ENCODE measurements at places on chromosomes 3 and 15.
A peak's percentile ranks its signal among the peaks of the same experiment; 100 is the strongest.

DNA sequence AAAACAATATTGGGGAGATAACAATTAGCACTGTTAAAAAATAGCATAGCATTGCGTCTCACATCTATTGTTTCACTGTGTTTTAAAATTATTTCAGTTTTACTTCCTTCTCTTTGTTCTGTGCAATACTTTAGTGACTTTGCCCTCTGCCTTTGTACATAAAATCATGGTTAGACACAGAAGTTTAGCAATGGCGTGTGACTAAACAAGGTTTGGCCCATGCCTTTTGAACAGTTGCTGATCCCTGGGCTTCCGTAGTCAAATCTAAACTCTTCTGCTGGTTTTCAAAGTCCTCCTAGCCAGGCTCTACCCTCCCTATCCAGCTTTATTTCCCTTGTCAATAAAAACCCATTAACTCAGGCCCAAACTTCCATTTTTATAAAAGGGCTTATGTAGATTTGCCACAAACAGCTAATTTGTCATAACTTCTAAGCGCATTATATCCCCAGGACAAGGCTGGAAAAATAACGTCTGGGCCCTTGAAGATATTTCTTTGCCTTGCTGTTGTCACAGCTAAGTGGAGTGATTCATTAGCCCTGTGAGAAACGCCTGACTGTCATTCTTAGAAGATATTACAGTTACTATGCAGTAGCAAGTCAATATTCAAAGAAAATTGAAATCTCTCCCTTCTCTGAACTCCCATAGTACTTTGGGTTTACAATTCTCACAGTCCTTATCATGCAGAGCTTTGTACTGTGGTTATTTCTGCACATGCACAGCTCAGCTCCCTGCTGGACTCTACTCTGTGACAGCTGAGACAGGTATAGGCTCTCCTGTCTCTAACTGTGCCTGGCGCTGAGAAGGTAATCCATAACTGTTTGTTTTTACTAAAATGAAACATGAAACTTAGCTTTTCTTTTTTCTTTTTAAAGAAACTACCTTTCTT lies 123.4 kb upstream of the SLC24A5 start:
- DNase-seq: no peak

DNA sequence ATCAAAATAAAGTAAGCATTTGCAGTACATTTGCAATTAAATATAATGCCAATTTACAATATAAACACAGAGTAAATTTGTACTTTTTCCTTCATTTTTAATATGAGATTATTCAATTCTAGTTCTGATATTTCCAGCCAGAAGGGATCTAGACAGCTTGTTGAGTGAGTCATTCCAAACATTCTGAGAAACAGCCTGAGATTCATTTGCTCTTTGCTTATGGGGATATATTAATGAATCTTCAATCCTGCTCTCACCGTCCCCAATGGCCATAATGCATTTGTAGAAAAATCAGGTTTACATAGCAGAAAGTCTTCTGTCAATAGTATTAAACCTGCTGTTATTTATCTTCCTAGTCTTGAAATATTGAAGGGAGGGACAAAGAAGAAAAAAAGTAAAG lies 554.2 kb downstream of the TUSC7 start:
- DNase-seq: no peak

DNA sequence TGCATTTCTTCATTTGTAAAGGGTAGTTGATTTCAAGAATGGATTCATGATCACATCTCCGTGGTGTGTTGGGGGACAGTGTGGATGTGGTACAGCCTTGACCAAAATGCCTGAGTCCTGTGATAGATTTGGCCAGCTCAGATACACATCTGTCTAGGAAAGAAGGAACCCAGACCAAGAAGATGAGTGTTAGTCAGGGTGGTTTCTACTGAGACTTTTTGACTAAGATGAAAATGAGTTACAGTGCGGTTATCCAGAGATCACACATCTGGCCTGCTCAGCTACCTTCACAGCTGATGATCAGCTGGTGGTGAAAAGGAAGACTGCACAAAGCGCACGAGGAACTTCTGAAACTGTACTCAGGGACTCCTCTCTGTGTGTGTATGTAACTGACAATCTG lies 68.0 kb downstream of the FNDC3B start:
- no peak for DNase-seq

DNA sequence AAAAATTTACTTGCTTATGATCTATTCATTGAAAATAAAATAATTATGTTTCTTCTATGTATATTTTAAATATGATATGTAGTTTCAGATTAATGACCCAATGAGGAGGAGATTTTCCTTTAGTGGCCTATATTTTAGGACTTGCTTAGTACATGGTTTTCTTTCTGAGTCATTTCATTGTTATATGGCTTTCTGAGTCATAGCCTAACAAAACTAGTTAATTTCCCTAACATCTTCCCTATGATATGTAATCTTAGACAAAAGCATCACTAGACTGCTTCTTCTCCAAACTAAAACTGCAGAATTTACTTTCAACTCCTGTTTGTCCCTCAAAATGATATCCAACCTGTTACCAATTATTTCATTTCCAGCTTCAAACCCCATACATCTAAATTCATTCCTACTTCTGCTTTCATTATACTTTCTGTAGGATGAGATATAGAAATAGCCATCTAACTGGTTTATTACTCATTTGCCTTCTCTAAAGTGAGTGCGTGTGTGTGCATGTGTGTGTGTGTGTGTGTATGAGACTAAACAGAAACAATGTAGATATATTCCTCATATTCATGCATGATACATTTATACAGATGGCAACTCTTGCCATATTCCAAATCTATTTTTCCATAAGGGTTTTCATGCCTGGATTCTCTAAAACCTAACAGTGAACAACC lies 915.0 kb upstream of the GBE1 start:
- DNase-seq: no peak

- no peak for DNase-seq
Measured at GRCh38 chr3:132749786-132750185, 27.6 kb upstream of the NPHP3 start.

GRCh38 chr3:180332608-180333007 lies 269.4 kb upstream of the TTC14 start:
- DNase-seq: no peak

- no peak for DNase-seq
Measured at GRCh38 chr3:149566292-149566975, 91.4 kb downstream of the WWTR1 start.

DNA sequence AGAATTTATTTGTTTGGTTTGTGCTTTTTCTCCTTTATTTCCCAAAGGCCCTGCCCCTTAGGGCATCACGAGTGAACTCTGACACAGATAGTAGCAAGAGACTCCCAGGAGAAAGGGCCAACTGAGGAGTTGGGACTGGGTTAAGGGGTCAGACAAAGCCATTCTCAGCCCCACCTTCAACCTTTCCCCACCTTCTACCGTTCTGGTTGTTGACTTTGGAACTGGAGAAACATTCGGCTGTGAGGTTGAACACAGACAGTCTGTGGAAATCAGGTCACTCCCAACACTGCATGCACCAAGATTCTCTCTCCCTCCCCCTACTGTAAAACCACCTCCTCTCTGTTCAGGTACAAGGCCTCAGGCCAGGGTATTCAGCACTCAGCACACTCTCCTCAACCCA lies 3.9 kb upstream of the BDH1 start:
- no peak for DNase-seq

DNA sequence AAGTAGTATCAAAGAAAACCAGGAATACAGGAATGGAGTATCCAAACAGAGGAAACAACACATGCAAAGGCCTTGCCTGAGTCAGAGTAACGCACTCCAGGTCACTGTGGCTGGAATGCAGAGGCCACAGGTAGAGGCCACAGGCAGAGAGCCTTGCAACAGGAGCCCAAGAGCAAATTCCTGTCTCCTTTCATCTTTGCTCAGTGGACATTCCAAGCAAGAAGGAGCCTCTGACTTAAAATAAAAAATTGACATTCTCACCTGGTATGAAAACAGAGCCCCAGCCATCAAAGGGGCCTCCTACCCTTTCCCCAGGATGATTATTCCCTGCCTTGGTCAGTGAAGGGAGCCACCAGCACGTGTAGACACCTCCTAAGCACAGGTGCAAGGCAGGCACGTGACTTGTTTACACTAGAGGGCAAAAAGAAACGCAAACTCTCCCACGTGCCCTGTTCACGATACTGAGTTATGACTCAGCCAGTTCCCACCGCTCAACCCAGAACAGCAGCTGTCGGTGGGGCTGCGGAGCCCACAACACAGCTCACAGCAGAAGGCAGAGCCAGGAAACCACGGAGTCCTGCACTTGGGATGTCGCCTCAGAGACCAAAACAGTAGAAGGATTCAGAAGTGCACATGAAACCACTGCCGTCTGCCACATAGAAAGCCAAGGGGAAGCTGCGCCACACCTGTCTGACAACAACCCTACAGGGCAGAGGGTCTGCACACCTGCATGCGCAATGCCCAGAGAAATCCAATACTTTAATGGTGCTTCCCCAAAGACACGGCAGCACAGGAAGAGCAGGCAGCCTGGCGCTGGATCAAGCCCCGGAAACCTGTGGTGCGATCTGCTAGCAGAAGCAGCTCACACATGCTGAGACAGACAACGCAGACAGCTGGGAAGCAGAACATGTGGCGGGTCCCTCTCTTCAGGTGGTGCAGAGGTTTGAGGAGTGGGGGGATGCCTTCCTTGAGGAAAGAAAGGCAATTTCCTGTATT lies 52.1 kb downstream of the ITGB5 start:
- peak; percentile 79 for DNase-seq

DNA sequence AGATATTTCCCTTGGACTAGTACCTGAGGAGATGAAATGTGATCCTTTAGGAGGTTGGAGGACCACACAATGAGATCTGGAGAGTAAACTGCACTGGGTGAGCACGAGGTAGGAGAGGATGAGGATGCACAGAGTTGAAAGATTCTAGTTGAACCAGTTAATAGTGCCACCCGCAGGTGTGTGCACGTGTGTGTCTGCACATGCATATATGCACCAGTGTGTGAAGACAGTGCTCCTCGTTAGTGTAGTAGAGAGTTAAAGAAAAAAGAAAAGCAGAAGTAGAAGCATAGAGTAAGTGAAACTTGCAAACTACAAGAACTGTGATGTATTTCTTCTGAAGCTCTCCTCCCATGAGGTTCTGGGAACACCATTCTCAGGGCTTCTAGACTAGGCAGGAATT lies 8.4 kb downstream of the MED12L start:
- no peak for DNase-seq

- no peak for DNase-seq
Measured at GRCh38 chr15:68365770-68366169, 66.2 kb downstream of the ITGA11 start.

DNA sequence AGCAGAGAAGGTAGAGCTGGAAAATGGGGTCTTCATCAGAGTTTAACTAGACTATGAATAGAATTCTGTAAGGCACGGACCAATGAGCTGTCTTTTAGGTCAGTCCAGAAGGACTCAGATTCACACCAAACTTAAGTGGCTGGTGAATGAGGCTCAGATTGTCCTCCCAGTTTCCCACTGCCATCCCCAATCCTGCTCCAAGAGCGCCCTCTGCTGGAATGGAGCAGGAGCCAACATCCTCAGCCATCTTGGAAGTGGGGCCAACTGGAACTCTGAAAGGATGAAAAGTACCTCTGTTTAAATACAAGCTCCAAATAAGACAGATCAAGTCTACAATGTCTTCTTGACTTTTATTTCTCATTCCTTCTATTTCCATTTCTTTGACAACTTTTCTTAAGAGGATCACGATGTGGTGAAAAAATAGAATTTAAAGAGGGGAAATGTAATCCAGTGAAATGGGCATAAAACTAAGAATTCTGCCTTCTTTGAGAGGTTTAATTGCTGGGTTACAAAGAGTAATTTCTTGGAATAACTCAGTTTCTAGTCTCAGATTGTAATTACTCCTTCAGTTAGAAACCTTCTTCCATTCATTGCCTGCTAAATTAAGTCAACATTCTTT lies 217.1 kb upstream of the TPRG1 start:
- peak; percentile 85 for DNase-seq

- no peak for DNase-seq
Measured at GRCh38 chr15:25368850-25369249, 70.0 kb downstream of the UBE3A start.

GRCh38 chr3:197027151-197027895 lies 2.3 kb downstream of the MELTF start:
- DNase-seq: no peak

DNA sequence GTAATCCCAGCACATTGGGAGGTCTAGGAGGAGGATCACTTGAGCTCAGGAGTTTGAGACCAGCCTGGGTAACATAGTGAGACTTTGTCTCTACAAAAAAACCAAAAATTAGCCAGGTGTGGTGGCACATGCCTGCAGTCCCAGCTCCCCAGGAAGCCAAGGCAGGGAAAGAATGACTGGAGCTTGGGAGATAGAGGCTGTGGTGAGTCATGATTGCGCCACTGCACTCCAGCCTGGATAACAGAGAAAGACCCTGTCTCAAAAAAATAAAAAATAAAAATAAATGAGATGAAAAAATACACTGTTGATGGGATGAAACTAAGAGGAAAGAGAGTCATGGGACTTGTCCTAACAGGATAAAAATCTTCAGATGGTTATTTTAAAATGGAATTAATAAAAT lies 137.6 kb downstream of the IMPG2 start:
- no peak for DNase-seq

GRCh38 chr15:99645951-99646350 lies 80.2 kb downstream of the MEF2A start:
- DNase-seq: no peak

DNA sequence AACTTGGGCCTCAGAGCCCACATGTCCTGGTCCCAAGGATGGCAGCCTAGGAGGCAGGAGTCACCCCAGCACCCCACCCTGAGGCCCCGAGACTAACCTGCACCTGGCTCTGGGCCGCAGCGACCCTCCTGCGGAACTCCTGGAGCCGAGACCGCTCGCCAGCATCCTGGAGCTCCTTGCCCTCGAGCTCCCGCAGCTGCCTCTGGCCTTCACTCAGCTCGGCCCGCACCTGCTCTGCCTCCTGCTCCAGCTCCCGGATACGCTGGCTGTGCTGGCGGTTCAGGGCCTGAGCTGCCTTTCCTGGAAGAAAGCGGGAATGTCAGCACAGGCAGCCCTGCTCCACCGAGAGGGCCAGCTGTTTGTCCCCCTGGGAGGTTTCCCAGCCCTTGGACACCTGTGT lies 13.2 kb downstream of the KIF7 start:
- DNase-seq: no peak

GRCh38 chr3:123026565-123027291 lies 835 bp downstream of the SEMA5B start:
- peak; percentile 16 for DNase-seq

GRCh38 chr3:2504912-2505311 lies 406.2 kb downstream of the CNTN4 start:
- DNase-seq: no peak

- DNase-seq: no peak
Measured at GRCh38 chr3:7144697-7145308, 283.9 kb downstream of the GRM7 start.

- DNase-seq: no peak
Measured at GRCh38 chr3:135618123-135618522, 347.4 kb upstream of the PPP2R3A start.

- no peak for DNase-seq
Measured at GRCh38 chr3:4711680-4711992, 218.5 kb downstream of the ITPR1 start.
